Stimulated activated naive CD8-positive, alpha-beta T cell treated with anti-CD3 and anti-CD28 coated beads, Interleukin-15, Interleukin-2, amounts not matched to agents 100 U/mL and 50 U/mL, for 24 hours (primary cell): ENCODE measurements at places on chromosomes 13 and 19.

GRCh38 chr19:37943480-37943879 lies 36.5 kb downstream of the SIPA1L3 start:
- DNase-seq: no peak

DNA sequence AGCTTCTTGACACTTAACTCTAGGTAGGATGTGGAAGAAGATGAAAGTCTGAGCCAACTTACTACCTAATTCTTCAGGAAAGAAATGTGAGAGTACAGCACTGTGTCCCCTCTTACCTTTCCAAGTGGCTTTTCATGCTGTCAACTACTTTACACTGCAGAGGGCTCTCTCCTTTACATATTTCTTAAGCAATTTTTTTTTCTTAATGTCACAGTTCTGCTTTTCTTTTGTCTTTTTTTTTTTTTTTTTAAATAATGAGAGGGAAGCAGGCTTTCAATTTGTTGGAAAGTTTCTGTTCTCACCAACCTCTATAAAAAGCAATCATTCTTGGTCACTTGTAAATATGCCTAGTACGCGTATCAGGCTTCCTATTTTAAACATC lies 212.7 kb upstream of the MIR17HG start:
- DNase-seq: no peak

GRCh38 chr13:85974608-85975366 lies 175.6 kb upstream of the SLITRK6 start:
- no peak for DNase-seq

DNA sequence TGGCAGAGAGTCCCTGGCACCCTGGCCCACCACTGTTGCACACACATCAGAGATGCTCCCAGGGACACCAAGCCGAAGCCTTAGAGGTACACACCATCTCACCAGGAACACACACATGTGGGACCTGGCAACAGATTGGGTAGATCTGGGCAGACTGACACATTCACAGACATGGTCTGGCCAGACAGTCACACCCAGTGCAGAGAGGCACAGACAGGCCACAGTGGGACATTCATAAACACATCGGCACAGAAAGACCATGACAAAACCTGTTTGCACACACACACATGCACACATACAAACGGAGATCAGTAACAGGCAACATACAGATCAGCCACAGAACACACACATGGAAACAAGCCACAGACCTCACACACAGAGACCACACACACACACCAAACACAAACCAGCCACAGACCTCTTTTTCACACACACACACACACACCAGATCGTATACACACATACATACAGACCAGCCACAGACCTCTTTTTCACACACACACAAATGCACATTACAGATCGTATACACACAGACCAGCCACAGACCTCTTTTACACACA lies 6.3 kb upstream of the JUNB start:
- DNase-seq: peak; percentile 35

DNA sequence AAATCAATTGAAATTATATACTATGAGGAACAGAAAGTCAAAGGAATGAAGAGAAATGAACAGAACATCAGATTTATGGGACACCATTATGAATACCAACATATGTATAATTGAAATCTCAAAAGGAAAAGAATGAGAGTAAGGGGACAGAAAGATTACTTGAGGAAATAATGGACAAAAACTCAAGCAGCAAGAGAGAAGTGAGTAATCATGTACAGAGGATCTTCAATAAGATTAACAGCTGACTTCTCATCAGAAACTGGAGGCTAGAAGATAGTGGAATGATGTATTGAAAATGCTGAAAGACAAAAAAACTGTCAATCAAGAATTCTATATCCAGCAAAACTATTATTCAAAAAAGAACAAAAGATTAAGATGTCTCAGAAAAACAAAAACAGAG lies 10.4 kb downstream of the MTUS2 start:
- DNase-seq: no peak

DNA sequence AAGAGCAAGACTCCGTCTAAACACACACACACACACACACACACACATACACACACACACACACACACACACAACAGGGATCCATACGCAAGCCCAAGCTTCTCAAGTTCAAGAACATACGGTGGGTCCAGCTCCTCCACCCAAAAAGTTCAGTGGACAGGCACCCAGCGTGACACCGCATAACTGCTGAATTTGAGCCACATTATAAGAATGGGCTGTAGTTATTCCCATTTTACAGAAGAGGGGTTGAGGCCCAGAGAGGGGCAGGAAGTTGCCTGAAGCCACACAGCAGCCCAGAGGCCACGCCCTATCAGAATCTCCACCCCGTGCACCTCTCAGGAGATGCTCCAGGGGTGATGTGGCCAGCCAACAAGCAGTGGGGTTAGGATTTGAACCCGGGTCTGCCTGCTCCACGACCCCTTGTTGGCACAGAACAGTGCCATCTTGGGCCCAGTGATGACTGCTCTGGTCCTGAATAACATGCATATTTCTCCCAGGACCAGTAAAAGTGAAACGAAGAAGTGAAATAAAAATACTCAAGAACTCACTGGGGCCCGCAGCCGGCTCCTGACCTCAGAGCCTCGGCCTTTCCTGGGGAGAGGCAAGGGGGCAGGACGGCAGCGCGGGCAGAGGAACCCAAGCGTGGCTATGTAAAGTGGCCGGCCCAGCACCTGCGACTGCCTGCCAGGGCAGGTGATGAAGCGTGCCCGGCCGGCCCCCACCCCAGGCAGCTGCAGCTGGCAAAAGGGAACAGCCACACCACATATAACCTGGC lies 61.9 kb downstream of the AP1M1 start:
- DNase-seq: peak; percentile 29

- peak; percentile 60 for DNase-seq
These were observed 24.2 kb downstream of the C19orf12 start for GRCh38 chr19:29690842-29691241.

GRCh38 chr19:15636026-15636425 lies 4.7 kb upstream of the CYP4F3 start:
- DNase-seq: no peak

DNA sequence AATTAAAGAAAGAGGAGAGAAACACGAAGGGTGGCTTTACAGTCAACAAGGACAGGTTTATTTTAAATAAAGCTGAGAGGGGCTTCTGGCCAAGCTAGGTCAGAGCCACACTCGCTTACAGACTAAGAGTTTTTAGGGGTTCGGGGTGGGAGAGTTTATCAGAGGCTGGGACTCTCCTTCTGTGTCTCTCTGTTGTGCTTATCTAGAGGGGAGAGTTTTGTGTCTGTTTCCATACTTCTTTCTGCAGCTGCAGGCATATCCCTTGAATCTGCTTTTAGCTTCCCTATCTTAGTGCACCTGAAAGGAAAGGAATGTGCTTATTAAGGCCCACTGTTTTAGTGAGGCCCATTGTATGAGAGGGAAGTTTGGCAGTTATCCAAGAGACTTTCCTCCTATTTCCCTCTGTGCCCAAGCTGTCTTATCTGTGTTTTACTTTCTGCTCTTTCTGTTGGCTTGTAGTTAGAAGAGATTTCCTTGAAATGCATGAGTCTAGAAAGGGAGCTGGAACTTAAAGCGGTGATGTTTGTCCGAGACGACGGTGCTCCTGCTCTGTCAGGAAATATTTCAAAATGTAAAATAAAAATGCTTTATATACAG lies 275.3 kb downstream of the KCTD12 start:
- no peak for DNase-seq

DNA sequence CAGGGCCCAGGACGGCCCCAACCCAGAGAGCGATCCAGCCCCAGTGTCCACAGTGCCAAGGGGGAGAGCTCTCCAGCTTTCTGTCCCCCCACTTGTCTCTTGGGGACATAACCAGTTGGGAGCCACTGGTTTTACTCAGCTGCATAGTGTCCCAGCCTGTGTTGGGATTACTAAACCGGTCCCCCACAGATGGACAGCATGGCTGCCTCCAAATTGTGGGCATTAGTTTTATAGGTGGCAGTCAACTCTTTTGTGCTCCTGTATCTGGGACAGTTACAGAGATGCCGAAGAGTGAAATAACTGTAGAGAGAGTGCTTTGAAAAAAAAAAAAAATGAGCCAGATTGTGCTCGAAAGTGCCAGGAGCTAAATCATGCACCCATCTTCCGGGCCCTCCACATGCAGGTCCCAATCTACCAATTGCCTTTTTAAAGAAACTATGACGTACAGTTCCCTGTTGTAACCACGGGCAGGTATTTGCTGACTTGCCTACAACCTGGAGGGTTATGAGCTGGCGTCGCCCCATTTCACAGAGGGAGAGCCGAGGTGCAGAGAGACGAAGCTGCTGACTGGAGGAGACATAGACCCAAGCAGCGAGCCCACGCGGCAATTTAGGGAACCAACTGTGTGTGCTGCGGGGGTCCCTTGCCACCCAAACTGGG lies 2.4 kb upstream of the NFIC start:
- no peak for DNase-seq

DNA sequence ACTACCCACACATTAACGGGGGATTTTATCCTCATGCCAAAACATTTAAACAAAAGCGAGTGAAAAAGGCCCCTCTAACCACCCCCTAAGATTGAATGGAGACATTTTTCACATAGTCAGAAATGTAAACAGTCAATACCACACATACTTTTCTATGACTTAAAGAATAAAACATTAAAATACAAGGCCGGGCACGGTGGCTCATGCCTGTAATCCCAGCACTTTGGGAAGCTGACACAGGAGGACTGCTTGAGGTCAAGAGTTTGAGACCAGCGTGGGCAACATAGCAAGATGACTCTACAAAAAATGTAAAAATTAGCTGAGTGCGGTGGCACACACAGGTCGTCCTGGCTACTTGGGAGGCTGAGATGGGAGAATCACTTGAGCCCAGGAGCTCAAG lies 47.3 kb downstream of the MPHOSPH8 start:
- no peak for DNase-seq

GRCh38 chr19:49831592-49831991 lies 13.5 kb downstream of the MED25 start:
- no peak for DNase-seq

DNA sequence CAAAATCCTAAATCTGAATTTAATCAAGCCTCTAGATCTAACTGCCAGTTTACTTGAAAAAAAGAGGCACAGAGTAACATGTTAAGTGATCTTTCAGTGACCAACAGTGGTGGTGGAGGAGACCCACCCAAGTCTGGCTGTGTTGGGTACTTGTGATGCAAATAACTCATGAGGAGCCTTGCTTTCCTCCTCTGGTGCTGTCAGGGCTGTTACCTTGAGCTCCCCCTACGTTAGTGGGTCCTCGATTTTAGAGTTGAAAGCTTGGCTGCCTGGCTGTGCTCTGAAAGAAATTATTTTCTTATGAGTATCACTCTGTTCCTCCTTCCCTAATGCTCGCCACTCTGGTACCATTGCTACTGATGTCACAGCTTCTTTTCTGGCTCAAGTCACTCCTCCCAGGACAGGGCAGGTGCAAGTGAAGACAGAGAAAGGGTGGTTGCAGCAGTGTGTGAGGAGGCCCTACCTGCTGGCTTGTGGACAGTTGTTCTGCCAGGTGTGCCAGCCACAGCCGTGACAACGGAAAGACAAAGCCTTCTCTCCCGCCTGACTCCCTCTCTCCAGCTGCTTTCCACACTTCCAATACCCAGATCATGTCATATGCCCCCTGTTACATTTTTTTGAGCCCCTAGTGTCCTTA lies 6.5 kb upstream of the SUPT20H start:
- DNase-seq: no peak

DNA sequence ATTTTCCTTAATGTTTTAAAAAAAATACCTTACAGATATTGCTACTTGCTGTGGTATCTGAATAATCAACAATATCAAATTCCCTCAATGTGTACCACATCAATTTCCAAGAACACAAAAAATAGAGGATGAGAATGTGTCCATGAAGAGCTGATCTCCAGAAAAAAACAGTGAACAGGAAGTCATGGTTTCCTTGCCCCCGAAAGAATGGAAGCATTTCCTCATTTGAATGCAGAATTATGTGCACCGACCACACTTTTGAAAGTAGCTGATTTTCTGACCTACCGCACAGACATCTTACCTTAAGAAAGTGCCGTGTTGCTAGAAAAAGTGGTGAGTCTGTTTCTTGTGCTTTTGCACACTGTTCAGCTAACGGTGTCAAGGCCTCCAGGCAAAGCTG lies 13.4 kb upstream of the EEF1AKMT1 start:
- no peak for DNase-seq

- DNase-seq: no peak
These were observed 17.5 kb downstream of the MIPEP start for GRCh38 chr13:23871616-23872220.

- DNase-seq: no peak
These were observed 88.0 kb downstream of the TBC1D4 start for GRCh38 chr13:75393839-75394520.

DNA sequence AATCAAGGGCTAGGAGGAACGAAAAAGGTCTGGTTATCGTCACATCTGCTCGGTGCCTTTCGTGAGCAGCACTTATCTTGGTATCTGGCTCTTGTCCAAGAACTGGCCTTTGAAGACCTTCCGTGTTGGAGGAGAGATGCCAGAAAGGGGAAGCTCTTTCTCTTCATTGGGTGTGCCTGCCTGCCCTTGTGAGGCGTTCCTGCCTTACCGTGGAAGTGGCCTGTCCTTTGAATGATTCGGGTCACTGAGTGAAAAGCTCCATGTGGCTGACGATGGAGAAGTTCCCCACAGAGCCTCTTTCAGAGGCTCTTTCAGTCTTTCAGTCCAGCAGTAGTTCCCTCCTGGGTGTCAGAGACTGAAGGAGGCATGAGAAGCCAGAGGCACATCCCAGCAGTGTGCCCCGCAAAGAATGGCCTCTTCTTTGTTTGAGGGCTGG lies 121.5 kb upstream of the SLC10A2 start:
- no peak for DNase-seq

- no peak for DNase-seq
These were observed 20.7 kb downstream of the LYPD3 start for GRCh38 chr19:43444531-43445287.

DNA sequence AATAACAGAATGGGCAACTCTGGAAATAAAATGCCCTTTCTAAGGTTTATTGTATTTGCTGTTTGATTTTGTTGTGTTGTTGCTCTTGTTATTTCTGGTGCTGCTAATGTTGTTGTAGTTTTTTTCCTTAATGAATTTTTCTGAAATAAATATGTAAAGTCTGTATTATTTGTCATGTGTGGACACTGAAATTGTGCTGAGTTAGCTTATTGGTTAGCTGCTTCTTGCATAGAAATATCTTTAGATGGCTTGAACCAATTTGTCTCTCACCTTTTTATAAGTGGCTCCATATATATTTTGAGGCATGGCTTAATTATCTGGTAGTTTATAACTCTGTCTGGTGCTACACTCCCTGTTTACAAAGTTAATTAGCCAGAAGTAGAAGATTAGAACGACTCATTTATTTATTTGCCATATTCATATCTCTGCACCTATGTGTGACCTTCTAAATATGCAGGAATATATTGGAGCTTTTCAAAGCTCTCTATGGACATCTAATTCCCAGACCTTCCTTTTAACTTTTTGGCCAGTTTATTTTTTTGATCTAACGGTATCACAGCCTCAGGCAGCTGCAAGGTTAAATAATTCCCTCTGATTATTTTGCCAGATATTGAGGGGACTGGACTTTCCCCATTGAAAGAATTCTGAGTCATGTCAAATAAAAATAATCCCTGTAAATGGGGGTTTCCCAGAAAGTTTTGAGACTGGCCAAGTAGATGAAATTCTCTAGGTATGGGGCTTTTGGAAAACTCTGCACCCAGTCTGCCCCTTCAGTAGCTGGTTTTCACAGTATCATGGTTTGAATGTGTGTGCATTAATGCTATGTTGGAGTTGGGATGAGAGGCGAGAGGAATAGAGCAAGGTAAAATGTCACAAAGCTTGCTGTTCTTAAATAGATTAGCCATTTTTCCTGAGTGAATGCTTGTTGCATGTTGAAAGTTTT lies 1331.7 kb upstream of the MIR17HG start:
- DNase-seq: no peak

GRCh38 chr13:72071713-72072112 lies 204.7 kb upstream of the DACH1 start:
- DNase-seq: no peak
